ENCODE measurements at places on chromosomes 3 and 15. TPM values are rescaled to one million over a fixed set of nuclear protein-coding genes. Genes with fewer than 3 reads are reported as not detected.

NIPA2 gene
- polyA plus RNA-seq = 25.6 TPM

ARGFX gene
- not detected for polyA plus RNA-seq

CCDC51 gene
- 11.0 TPM for polyA plus RNA-seq

ATP13A5 gene
- not detected for polyA plus RNA-seq

CSPG4 gene
- polyA plus RNA-seq = 35.6 TPM

ARID3B gene
- 5.9 TPM for polyA plus RNA-seq

C3orf22 gene
- not detected for polyA plus RNA-seq

NGRN gene
- 46.2 TPM for polyA plus RNA-seq

XYLB gene
- polyA plus RNA-seq = 2.3 TPM

GRCh38 chr15:66909381-66909890, 156.0 kb upstream of the SMAD3 start:
- DNase-seq = no peak

DNA sequence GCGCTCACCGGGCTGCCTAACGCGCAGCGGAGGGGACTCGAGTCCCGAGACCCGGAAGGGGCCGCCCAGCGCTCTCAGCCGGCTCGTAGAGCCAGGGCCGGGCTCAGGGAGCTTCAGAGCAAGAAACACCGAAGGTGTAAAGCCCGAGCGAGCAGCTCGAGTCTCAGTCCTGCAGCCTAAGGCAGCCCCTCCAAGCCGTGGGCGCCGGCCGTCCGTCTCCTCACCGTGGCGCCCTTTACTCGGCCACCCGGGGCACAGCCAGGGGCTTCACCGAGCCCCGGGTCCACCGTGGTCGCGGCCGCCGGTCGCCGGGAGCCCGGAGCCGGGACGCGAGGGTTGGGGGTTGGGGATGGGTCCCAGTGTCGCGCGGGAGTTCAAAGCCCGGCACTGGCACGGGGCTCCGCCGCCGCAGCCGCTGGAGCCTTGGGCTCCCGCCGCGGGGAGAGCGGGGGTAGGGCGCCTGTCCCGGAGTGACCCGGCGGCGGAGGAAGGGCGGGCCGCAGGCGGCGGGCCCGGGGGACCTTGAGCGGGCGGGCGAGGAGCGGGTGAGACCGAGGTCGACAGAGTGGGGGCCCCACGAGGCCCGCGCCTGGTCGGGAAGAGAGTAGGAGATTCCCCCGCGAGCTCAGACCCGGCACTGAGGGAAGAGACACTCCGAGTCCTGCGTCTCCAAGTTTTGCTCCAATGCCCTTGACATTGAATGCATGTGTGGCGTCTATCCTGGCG, 26.9 kb upstream of the THRB start:
- DNase-seq = no peak

DNA sequence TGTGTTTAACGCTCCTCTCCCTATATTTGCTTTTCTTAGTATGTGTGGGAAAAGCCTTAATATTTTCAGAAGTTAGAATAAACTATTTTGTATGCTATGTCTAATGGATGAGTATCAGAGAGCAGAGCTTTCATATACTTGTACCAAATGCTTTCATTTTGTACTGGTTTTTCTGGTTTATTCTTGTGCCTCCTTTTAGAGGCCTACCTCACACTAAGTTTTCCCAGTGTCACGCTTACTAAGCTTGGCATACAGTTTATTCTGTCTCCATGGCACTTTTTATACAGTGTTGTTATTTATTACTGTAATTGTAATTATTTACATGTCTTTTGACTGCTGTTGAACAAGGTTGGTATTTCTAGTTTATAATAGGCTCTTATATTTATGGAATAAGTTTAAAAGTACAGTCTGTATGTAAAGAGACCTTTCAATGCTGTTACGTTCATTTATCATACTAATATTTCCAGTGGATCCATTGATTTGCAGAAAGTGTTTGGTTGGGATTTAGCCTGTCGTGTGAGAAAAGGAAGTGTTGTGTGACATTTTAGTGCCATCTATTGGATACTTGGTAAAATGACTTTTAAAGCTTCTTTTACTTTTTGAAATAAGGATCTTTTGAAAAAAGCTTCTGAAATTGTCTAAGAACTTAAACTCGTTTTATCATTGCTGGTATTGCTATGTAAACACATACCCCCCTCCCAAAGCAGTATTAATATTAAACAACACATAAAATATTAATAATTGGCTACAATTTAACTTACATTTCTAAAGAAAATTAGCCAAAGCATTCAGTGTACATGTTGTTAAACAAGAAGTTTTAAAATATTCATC, 5.2 kb upstream of the EBLN2 start:
- DNase-seq = peak; percentile 62

GRCh38 chr3:191120447-191121298, 78.4 kb upstream of the OSTN start:
- no peak for DNase-seq

DNA sequence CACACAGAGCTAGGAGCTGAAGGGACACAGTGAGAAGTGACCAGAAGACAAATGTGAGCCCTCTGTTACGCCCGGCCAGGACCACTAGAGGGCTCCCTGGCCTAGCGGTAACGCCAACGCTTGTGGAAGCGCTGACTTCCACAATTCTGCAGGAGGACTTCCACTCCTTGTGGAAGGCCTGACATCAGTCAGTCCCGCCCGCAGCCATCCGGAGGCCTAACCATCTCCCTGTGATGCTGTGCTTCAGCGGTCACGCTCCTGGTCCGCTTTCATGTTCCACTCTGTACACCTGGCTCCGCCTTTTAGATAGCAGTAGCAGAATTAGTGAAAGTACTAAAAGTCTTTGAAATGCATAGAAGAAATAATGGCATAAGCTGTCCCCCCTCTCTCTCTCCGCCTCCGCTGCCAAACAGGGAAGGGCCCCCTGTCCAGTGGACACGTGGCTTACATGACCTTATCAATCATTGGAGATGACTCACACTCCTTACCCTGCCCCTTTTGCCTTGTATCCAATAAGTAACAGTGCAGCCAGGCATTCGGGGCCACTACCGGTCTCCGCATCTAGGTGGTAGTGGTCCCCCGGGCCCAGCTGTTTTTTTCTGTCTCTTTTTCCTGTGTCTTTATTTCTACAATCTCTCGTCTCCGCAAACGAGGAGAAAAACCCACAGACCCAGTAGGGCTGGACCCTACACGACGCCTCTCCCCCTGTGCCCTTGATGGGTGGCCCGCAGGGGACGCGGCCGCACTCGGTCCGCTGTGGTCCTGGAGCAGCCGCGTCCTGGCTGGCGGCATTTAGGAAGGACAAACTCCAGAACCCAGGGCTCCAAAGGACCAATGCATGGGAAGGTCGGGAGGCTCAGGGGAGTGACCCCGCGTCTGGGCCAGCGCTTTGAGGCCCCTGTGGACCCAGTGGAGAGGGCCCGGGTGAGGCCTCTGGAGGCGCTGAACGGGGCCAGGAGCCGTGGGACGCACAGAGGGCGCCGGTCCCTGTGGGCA, 27.0 kb upstream of the RPL32 start:
- DNase-seq = peak; percentile 87

DNA sequence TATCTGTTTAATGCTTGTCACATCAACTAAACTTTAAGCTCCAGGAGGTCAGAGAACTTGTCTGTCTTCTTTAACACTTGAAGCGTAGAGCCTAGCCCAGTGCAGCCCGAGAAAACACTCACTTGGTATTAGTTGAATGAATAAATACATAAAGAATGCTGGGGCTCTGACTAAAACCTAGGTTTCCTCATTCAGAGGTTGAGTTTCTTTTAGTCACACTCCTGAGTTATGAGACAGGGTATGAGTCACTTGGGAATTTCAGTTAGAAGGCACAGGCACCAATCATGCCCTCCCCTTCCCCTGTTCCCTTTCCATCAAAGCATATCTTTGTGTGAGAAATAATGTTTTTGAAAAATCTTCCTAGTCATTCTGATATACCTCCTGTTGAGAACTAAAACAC, 589.8 kb upstream of the DPPA4 start:
- DNase-seq = peak; percentile 98

- no peak for DNase-seq
These were observed 53.1 kb downstream of the PHC3 start for GRCh38 chr3:170128259-170128976.

GRCh38 chr3:30666572-30667279, 60.3 kb downstream of the TGFBR2 start:
- DNase-seq = no peak

DNA sequence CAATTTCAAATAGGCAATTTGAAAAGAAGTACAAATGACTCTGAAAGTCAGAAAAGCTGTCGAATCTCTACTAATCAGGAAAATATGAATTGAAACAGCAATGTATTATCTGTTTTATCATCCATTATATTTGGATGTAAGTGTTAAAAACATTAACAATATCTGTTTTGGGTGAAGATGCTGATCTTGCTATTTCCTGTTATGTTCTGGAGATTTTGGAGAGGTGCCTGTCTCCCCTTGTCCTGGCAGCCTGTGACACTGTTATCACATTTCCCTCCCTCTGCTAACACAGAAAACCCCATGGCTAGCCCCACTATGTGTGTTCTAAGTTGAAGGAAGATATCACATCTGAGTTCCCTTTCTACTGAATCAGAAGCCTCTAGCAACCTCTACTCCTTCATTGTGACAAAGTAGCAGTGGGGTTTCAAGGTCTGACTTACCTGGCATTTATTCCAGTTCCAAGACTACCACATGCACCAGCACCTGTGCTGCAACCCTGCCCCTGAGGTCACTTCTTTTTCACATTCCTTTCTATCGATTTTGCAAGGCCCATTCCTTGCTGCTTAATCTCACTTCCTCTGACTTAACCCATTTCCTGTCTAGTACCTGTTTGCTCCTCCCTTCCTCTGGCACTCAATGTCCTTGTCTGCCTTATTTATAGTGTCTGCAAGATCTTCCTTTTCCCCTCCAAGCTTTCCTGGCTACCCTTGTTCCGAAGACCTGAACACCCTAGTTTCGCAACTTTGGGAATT, 95.5 kb upstream of the COL8A1 start:
- no peak for DNase-seq

GRCh38 chr3:94249491-94250079, 186.7 kb downstream of the NSUN3 start:
- DNase-seq = peak; percentile 65

DNA sequence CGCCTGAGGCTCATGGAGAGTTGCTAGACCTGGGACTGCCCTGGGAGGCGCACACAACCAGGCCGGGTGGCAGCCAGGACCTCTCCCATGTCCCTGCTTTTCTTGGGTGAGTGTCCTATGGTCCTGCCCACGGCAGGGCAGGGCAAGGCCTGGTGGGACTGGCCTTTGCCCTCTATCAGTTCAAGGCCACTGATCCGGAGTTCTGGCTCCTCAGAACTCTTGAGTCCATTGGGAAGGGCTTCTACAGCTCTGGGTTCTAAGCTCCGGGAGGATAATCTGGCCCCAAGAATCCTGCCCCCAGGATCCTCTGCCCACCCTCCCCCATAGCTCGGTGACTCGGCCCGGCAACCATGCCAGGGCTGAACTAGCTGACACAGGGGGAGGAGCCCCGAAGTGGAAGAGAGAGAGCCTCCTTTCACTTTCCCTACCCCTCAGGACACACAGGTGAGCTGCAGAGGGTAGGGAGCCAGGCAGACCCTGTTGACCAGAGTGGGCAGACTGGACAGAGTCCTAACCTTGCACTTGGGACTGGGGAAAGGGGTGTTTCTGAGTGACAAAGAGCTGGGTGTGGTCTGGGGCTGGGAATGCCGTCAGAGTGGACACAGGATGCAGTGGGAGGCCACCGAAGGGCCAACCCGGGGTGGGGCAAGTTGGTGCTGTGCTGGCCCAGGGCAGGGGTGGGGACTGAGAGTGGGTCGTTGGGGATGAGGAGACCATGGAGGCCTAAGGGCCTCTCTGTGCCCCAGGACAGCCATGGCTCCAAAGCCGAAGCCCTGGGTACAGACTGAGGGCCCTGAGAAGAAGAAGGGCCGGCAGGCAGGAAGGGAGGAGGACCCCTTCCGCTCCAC, 664 bp downstream of the PARP3 start:
- DNase-seq = peak; percentile 52

- DNase-seq = no peak
These were observed 98.0 kb upstream of the TNIK start for GRCh38 chr3:171558188-171558696.

- DNase-seq = no peak
These were observed 267.7 kb upstream of the BCHE start for GRCh38 chr3:166104938-166105337.

- peak; percentile 82 for DNase-seq
These were observed 329.8 kb downstream of the THSD4 start for GRCh38 chr15:71444866-71445590.

DNA sequence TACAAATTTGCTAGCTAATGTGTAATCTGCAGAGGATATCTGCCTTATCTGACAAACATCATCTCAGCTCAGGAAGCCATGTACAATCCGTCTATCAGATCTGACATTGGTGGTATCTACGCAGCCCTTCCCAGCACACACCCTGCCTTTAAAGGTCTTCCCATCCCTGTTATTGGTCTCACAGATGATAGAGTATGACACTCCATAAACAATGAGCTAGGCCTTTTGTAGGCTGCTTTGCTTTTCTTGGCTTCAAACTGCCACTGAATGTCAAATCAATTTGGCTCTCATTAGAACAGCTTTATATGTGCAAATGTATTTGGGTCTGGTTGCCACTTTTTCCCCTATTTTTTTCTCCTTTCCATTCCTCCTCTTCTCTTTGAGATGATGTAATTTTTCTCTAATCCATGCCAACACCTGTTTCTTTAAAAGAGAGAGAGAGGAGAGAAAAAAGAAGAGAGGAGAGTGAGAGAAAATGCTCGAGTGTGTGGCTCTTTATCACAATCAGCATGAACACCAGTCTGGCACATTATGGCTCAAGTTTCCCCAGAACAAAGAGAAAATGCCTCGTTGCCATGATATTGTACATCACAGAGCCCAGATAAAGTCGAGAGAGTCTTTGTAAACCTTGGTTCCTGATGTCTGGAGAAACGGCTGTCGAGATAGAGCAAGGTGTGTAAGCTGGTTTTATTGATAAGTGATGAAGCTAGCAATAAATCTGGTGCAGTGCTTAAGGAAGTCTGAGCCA, 80.8 kb upstream of the DPH6 start:
- DNase-seq = peak; percentile 32

DNA sequence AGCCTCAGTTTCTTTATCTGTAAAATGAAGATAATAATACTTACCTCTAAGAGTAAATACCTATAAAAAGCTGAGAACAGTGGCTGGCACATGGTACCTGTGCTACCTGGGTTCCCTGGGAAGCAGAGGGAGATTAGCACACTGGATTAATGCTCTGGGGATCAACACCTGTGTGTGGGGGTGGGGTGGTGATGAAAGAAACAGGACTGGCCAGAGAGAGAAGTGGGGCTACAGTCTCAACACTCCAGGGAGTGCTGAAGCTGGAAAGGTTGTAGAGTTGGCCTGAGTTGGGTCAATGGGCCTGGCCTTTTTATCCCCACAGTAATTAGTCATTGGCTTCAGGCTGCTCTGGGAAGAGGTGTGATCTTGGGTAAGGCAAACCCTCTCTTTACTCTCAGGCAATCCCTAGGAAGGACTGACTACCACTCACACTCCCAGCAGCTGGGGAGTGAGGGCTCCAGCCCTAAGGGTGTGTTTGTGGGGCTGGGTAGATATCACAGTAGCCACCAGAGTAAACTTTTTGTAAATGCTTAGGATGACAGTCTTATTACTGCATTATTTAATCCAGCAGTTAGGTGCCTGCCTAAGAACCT, 102.5 kb downstream of the SV2B start:
- no peak for DNase-seq

DNA sequence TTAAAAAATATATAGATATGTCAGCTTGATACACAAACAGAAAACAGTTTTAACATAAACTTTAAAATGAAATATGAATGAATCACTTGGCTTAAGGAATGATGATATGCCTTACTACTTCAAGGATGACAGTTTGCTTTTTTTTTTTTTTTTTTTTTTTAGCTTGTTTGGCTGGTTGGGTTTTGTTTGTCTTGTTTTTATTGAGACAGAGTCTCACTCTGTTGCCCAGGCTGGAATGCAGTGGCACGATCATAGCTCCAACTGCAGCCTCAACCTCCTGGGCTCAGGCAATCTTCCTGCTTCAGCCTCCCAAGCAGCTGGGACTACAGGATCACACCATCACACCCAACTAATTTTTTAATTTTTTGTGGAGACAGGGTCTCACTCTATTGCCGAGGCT, 14.5 kb downstream of the LRRC2 start:
- DNase-seq = no peak
